Stimulated activated CD8-positive, alpha-beta memory T cell treated with anti-CD3 and anti-CD28 coated beads, Interleukin-2, amount 100 ng/mL, for 1 hour (primary cell): ENCODE measurements at places on chromosomes 1 and 21.
A peak's percentile ranks its signal among the peaks of the same experiment; 100 is the strongest.

DNA sequence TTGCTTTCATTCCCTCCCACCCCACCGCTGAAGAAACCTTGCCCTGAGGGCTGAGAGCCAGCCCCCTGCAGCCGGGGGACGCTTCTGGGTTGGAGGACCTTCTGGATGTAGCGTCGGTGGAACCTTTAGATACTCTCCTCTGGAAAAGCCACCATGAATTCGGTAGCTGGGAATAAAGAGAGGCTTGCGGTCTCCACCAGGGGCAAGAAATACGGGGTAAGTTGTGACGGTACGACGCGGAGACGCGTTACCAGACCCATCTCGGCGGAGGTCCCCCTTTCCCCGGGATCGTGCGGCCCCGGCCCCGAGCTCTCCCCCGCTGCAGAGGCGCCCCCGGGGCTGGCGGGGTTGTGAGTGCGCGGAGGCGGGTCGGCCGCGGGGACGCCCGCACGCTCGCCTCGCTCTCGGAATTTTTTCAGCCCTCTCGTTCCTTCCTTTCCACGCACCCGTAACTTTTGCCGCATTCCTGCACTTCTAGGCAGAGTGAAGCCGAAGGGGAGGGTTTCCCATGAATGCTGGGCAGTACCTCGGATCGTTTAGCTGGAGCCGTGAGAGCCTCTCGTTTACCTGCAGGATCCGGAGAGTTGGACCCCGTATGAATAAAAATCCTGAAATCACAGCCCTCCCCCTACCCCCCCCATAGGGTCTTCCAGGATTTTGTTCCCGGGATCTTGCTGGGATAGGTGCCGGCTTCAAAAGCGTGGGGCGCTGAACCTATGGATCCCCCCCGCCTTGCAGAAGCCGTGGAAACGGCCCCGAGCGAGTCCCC is 671 bp downstream of the KIF26B start:
- DNase-seq, result no peak

GRCh38 chr1:17965515-17966100 is 142.0 kb upstream of the IGSF21 start:
- no peak for DNase-seq

DNA sequence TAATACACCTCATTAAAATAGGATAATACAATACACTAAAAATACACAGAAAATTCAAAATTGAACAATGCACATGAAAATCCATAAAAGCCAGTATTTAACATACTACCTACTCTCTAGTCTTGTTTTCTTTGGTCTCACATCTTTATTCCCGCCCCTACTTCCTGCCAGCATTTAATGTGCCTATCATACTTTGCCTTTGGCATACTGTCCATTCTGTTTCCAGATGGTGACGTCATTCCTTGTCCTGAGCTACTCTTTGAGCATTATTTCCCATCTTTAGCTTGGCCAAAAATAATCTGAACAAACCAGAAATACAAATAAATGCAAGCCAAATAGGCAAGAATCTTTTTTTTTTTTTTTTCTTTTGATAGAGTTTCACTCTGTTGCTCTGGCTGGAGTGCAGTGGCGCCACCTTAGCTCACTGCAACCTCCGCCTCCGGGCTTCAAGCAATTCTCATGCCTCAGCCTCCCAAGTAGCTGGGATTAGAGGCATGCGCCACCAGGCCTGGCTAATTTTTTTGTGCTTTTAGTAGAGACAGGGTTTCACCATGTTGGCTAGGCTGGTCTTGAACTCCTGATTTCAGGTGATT is 4.4 kb downstream of the HFM1 start:
- no peak for DNase-seq

GRCh38 chr21:46218906-46219590 is 9.5 kb downstream of the LSS start:
- no peak for DNase-seq

DNA sequence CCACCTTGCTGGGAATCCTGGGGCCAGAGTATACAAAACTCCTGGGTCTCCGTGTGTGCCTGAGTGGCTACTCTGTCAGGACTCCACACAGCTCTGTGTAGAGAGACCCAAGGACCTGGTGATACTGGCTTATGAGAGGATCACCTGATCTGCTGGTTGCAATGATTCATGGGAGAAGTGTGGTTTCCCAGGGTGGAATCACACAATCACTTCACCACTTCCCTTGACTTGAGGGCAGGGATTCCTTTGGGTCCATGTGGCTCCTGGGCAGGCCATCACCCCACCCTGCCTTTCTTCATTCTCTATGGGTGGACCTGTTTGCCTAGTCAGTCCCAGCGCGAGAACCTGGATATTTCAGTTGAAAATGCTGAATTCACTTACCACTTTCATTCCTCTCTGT is 13.3 kb downstream of the PRSS38 start:
- DNase-seq, result no peak

GRCh38 chr1:168093616-168094015 is 43.1 kb downstream of the GPR161 start:
- DNase-seq, result no peak

- no peak for DNase-seq
Measured at GRCh38 chr1:30569384-30569783, 154.0 kb downstream of the MATN1 start.

DNA sequence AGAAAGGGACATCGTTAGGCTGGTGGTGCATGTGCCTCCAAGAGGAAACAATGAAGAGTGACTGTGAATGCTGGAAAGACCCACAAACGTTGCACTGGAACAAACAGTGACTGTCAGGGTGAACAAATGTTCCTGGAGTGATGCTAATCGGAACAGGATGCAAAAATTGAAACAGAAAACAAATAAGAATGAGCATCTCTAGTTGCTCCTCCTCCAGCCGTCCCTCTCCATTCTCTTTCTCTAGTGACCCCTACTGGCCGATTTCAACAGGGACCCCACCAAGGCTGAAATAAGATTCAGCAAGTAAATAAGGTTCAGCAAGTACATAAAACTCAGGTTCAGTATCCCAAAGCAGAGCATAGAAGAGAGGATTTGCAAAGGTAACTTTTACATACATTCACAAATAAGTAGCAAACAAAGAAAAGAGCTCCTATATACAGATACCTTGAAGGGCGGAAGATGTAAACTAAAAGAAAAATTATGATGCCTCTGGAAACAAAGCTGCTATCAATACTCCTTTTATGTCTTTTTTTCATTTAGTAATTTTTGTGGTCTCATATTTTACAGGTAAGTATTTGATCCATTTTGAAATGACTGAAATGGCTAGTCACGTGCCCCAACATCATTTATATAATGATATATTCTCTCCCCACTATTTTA is 836.1 kb upstream of the ADAMTS5 start:
- no peak for DNase-seq

DNA sequence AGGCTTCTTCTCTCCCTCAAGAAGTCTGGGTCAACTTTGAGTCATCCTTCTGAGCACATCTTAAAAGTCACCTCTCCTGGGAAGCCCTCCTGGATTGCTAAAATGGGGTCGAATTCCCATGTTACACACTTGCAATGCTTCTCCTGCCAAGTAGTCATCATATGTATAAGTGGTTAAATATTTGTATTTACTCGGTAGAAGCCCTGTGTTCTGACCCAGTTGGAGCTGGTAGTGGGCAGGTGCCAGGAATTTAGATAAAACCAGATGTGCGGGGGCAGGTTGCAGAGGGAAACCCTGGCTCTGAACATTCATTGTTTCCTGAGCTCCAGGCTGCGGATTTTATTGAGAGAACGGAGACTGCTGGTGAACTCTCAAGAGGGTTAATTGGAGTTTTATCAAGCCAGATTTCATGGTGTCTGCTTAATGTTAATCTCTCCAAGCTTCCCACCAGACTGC is 52.8 kb upstream of the RPL11 start:
- DNase-seq, result no peak

- DNase-seq, result no peak
Measured at GRCh38 chr1:216535059-216535458, 111.8 kb upstream of the USH2A start.

DNA sequence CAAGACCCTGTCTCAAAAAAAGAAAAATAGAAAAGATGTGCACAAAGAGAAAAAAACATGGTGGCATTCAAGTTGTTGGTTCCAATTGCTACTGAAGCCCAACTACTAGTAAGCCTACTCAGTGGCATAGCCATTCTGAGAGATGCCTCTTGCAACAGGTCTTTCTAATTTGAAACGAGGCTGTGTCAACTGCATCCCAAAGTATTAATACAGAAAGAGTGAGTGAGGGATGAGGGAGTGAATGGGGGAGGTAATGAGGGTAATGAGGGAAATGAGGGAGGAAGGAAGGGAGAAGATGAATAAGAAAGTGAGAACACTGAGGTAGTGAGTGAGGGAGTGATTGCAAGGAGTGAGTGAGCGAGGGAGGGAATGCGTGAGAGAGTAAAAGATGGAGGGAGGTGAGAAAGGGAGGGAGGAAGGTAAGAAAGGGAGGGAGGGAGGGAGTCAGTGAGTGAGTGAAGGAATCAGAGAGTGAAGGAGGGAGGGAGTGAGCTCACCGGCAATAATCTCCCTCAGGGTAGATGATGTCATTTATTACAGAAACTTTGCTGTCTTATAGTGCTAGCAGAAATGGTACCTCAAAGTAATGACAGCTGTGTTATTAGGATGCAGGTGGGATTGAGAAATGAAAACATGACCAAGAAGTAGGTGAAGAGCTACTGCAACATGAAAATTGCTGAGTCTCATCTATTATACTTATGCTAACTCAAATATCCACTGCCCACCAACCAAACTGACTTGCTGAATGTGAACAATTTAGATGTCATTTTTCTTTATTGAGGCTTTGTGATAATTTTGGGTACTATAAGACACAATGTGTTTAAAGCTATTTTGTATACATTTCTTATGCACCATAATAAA is 75.6 kb upstream of the ADAM30 start:
- no peak for DNase-seq

DNA sequence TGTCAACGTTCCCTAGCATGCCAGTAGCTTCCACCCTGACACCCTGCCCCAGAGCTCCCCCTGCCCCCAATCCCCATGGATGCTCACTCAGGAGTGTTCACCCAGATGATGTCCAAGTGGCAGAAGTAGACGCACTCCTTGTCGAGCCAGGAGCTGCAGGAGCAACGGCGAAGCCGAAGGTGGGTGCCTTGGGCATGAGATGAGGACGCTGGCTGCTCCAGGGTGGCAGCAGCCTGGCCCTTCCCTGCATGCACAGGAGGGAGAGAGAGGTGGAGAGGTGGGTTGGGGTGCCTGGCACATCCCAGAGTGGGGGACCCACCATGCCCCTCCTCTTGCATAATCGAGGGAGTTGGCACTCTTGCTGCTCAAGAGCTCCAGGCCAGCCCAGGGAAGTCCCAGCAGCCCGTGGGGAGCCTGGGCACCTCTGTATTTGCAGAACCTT is 502 bp downstream of the EDN2 start:
- no peak for DNase-seq

- DNase-seq, result peak; percentile 46
Measured at GRCh38 chr1:45010855-45011811, at the start of gene HECTD3. TSS of gene HECTD3 (minus strand) at chr1:45011324. CDS start at chr1:45011257, 67 bp downstream.

DNA sequence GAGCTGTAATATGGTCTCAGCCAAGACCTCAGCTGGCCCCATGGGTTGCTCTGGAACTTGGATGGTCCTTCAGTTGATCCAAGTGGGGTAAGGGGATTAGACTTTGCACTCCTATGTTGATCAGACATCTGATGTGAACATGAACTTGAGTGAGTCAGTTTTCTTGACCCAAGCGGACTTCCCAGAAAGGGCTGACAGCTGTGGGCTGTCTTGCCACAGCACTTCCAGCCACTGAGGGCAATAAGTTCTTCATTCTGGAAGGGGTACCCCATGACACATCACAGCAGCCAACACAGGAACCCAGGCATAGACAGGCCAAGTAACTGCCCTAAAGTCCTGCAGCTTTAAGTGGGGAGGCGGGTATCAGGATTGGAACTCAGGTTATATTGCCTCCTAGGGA is 93.9 kb upstream of the USP24 start:
- DNase-seq, result no peak

DNA sequence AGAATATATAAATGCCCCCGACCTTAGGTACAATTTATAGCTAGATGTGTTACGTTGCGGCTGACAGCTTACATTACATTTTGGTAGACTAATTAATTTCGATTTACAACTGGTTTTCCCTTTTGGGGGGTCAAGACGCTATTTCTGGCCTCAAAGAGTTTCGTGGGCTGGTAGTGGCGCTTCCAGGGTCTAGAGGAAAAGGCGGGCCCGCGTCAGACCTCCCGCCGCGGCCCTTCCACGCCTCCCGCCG is 391 bp downstream of the IFT25 start:
- DNase-seq, result no peak

DNA sequence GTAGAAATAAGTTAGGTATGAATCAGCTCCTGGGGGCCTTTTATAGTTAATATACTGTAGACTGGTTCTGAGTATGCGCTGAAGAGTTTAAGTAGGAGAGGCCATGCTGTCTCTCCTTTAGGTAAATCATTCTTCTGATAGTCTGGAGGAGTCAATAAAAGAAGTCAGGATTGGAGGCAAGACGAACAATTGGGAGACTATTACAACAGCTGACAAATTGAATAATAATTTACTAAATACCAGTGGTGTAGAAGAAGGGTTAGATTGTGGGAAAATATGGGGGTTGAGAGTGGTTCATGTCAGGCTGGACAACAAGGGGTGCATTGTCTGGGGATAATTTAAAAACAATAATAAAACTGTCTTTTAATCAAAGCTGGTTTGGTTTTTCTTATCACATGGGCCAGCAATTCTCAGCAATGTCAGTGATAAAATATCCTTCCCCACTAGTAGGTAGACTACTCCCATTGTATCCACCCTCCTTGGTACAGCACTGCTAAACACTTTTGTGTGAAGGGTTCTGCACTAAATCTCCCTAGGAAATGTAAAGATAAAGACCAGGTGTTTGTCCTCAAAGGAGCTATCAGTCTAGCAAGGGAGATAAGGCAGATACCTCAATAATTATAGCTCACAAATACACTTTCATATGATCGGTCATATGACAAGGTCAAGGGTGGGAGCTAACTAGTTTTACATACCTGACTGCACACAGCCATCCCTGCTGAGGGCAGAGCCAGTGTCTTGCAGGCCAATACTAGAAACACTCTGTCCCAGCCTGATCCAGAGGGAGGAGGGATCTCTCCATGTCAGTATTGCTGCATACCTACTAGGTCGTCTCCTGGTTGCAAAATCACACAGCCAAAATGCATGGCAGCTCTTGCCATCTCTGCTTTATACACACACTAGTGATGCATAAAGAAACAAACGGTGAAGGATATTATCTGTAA is 299.7 kb downstream of the VAV3 start:
- DNase-seq, result no peak

DNA sequence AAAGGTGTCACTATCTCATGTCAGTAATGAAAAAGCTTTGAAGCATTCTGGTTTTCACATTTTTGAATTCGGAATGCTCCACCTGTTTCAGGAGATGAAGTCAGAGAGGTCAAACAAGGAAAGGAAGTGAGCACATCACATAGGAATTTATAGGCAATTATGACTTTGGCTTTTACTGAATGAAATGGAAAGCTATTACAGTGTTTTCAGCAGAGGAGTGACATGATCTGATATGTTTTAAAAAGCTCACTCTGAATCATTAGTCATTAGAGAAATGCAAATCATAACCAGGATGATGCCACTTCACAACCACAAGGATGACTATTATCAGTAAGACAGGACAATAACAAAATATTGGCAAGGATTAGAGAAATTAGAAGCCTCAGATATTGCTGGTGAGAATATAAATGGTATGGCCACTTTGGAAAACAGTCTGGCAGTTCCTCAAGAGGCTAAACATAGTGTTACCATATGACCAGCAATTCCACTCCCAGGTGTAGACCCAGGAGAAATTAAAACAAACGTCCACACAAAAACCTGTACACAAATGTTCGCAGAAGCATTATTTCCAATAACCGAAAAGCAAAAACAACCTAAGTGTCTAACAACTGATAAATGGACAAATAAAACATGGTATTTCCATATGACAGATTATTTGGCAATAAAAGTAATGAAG is 7.5 kb downstream of the TAF1A start:
- no peak for DNase-seq

- no peak for DNase-seq
Measured at GRCh38 chr1:230495076-230495475, 68.9 kb upstream of the PGBD5 start.

- DNase-seq, result peak; percentile 35
Measured at GRCh38 chr1:202184750-202185460, 8.7 kb upstream of the LGR6 start.
